GM23248 (cell line): ENCODE measurements at places on chromosomes 7 and 10.

GRCh38 chr10:84341538-84341856 is 13.1 kb downstream of the CCSER2 start:
- DNase-seq, result no peak

DNA sequence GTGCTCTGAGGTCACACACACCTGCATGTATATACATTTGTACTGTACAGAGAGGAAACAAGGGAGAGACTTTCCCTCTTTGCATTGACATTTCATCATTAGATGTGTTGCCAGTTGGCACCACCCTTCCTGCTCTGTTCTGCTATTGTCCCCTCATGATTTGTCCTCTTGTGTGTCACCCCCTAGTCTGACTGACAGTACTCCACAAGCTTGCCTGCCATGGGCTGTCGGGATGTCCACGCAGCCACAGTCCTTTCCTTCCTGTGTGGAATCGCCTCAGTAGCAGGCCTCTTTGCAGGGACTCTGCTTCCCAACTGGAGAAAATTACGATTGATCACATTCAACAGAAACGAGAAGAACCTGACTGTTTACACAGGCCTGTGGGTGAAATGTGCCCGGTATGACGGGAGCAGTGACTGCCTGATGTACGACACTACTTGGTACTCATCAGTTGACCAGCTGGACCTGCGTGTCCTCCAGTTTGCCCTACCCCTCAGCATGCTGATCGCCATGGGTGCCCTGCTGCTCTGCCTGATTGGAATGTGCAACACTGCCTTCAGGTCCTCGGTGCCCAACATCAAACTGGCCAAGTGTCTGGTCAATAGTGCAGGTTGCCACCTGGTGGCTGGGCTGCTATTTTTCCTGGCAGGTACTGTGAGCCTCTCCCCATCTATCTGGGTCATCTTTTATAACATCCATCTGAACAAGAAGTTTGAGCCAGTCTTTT is 9.4 kb downstream of the CLDN12 start:
- DNase-seq, result peak; percentile 20

DNA sequence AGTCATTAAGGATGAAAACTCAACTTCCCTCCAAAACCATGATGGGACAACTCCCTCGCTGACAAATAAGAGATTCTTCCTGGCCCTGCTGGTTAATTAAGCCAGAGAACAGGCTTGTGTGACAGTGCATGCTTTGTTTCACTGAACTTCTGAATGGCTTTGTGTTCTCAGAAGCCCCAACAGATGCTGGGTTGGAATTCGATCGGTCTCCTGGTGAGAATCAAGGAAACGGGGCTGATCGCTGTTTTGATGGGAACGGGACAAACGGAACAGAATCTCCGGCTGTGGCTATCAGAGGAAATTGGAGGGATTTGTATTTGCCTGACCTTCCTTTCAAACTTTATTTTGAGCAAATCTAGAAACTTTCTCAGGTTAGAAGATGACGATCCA is 145.0 kb downstream of the RNF216 start:
- DNase-seq, result peak; percentile 42

DNA sequence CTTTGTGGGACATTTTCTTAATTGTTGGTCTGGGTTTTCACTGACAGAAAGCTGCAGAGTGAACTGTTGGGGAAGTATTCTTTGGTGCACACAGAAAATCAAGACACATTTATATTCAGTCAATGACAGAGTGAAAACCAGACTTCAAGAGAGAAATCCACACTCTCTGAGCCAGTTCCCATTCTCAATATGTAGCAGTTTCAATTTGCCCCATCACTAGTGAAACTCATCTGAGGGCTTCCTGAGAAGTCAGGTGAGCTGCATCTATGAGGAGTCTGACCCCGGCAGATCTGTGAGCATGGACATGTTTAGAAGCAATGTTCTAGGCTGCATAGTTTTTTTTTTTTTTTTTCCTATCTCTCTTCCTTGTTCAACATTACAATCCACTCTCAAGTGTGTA is 163.7 kb upstream of the AHR start:
- no peak for DNase-seq

GRCh38 chr7:75971961-75972763 is 22.2 kb downstream of the TMEM120A start:
- peak; percentile 55 for DNase-seq

- DNase-seq, result peak; percentile 98
Measured at GRCh38 chr10:63707254-63707910, 186.2 kb downstream of the REEP3 start.

GRCh38 chr7:24036033-24036412 is 248.0 kb upstream of the NPY start:
- peak; percentile 12 for DNase-seq

DNA sequence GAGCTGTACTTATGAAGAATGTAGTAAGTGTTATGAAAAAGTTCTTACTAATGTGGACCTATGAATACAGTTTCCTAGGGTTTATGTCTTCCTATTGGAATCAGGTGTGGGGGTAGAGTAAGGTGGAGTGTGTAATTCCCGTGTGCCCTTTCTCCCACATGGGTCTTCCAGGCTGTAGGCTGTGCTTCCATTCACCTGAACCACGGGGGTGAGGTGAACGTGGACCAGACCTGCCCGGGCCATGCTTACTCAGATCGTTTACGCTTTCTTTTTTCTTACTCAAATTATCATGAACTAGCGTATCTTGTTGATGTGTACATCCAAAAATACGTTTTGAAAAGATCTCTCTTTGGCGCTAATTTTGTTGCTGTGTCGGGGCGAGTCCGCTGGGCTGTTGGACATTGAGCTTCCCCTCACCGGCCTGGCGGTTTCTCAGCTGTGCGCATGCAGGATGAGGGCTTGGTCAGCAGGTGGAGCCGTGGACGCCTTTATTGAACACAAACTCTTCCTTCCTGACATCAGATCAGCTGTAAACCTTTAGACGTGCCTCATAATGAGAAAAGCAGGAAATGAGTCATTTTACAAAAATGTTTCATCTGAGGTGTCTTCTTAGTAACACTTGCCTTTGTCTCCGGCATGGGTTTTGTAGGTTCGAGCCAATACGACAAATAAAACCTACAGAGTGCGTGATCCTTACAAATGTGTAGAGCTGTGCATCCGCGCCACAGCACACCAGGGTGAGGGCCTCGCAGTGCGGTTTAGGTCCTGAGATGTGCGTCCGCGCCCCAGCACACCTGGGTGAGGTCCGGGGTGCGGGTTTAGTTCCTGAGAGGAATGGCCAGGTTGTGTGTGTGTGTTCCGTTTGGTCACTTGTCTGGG is 53.8 kb downstream of the WDR37 start:
- peak; percentile 70 for DNase-seq

DNA sequence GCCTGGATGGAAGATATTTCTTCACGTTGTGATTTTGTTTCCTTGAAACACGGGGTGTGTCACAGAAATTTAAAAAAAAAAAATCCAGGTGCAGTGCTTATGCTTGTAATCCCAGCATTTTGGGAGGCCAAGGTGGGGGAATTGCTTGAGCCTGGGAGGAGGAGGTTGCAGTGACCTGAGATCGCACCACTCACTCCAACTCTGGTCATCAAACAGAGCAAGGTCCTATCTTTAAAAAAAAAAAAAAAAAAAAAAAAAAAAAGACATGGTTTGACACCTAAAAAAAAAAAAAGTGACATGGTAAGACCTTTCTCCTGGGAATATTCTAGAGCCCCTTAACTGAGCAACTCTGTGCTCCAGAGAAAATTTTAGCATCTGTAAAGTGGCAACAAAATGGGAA is 9.0 kb upstream of the LRRC4 start:
- no peak for DNase-seq

- peak; percentile 57 for DNase-seq
Measured at GRCh38 chr10:75395932-75396630, 5.5 kb downstream of the ZNF503 start.

DNA sequence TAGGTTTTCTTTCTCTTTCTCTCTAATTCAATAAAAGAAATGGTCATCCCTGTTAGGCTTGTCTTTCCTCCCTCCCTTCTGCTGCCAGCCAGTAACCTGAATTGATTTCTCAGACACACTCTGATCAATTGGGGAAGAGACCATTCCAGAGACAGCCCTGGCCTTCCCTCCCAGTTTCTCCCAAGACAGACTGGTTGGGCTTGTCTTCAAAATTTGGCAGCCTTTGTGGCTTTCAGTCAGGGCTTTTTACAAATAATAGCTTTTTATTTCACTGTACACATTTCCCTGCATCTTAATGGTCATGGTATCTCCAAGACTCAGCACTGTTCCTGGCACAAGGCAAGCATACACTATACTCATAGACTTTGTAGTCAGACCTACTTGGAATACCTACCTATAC is 33.9 kb downstream of the BCAP29 start:
- DNase-seq, result peak; percentile 55

DNA sequence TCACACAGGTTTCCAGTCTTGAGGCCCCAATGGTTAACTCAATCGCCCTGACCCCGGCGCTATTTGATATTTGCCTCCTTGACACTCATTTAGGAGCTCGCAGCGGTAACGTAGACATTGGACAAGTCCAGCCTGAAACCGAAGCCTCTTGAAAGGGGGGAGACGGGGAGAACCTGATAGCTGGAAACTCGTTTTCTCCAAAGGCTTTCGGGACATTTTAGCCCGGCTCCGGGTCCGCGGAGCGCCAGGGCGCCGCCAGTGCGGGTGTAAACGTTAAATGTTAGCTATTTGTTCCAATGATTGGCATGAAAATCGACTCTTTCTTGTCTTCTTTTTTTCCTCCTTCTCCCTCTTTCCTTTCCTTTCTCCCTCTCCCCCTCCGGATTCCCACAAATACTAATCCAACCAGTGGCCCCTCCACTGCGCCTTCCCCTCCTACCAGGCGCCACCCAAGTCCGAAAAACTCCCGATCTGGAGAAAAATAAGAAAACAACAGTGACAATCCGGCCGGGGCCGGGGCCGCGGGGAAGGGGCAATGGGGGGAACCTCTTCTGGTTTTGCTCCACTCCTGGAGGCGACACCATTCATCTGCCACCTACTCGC is 17.2 kb upstream of the GATA3 start:
- no peak for DNase-seq

DNA sequence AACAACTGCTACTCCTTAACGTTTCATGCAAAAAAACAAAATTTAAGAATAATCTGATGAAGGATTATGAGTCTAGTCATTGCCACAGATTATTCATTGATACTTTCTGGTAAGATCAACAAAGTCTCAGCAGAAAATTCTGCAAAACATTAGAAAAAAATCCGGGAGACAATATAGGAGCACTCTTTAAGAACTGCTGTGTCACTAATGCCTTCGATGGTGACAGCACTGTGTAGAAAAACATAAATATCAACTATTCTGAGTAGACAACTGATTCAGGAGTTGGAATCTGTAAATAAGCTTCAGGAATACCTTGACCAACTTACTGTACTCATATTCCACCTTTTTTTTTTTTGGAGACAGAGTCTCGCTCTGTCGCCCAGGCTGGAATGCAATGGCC is 69.0 kb downstream of the CYTH3 start:
- no peak for DNase-seq
